ENCODE measurements at places on chromosomes 12 and 14.
A peak's percentile ranks its signal among the peaks of the same experiment; 100 is the strongest.

- DNase-seq = no peak
Measured at GRCh38 chr14:68788275-68788995, 4.4 kb downstream of the ZFP36L1 start.

DNA sequence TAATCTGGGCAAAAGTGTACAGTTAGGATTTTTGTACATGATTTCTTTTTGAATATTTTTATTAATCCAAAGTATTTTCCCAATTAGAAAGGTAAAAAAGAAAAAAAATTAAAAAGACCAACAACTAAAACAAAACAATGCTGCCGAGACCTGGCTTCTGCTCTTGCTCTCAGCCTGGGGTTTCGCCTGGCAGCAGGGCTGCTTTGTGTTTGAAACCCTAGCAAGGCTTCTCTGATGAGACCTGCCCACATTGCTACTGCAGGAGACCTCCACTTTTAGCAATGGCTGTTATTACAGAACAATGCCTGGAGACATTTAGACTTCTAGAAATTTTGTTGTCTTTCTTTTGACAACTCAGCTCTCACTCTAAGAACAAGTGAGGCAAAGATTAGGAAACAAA lies 1153.0 kb upstream of the TMEM132C start:
- DNase-seq = no peak

GRCh38 chr14:52313903-52314594 lies at the start of gene PTGER2:
Gene PTGER2, plus strand, starts transcription at chr14:52314312. Its CDS starts 237 bp downstream, at chr14:52314549.
- peak; percentile 80 for DNase-seq

GRCh38 chr12:1807087-1807860 lies 13.1 kb upstream of the LRTM2 start:
- no peak for DNase-seq

DNA sequence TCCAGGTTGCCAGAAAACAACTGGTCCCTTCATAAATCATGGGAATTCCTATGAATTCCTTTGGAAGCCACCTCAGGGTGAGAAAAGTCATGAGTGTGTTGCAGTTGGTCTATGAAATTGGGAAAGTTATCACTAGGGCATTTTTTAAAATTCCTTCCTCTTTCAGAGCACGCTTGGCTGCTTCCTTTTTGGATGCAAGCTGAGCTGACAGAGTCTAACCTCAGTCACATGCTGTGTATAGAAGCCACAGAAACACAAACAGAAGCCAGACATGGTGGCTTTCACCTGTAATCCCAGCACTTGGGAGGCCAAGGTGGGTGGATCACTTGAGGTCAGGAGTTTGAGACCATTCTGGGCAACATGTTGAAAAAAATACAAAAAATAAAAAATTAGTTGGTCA lies 21.7 kb upstream of the HELB start:
- DNase-seq = no peak

DNA sequence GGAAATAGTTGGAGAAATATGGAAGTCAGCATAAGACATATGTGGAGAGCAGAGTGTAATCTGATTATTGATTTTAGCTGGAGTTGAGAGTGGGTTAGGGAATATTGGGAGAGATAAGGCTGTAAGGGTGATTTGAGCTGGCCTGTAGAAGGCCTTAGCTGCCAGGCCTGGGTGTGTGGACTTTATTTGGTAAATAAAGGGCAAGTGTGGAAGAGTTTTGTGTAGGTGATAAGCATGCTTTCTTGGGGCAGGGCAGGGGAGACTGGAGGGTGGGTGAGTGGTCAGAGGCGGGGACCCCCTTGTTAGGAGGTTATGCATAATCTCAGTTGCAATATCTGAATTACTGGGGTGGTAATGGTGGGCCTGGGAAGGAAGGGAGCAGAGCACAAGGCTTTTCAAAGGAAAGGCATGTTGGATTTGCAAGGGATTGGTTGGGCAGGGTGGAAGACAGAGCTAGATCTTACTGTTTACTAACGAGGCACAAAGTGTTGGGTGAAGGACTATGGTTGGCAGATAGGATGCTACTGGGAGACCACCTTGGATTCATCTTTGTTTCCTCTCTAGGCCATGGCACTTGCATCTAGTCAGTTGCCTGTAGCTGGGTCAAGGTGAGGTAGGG lies 5.5 kb downstream of the KHNYN start:
- DNase-seq = no peak

DNA sequence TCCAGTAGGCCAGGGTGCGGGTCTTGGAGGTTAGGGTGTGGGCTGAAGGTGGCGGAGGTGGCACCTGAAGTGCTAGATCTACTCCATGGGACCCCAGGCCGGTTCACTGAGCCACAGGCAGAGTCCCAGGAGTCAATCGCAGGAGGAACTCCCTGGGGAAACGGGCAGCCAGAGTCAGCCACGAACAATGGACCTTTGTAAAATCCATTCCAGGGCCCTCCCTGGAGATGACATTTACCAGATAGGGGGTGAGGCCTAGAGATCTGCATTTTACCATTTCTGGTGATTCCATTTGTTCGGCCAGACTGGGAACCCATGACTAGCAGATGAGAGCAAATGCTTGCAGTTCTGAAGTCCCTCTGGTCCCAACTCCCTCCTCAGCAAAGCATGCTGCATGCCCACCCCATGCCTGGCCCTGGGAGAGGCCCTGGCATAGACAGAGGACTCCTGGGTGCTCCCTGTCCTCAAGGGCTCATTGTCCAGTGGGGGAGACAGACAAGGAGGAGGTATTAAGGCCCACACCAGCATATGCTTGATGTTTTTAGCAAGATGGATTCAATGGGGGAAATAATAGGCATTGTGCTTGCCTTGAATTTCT lies 115.5 kb downstream of the EML1 start:
- DNase-seq = no peak

DNA sequence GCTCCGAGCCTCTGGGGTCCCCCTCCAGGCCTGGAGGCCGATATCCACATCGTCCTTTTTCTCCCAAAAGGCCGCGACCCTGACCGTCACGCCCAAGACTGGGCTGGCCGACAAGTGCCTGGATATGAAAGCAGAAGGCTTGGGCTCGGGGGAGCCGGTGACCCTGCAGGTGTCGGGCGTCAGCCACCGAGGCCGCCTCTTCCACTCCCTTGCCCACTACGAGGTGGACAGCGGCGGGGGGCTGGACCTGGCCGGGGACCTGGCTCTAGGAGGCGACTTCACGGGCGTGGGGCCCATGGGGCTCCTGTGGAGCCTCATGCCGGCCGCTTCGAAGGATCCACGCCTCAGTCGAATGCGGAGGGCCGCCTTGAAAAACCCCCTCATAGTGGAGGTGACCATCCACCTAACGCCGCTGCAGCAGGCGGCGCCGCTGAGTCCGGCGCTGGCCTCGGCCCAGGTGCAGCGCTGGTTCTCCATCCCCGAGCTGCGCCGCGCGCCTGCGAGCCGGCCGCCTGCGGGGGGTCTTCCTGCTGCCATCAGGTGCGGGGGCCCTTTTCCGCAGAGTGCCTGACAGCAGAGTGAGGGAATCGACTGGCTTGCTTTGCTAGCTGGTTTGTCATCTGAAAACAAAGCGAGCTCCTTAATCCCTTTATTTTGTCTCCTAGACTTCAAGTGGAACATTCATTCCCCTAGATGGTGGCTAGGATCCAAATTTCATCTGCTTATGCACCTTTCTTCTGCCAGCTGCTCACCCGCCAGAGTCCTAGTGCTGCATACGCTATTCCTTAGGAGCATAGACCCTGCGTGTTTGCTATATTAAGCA lies 10.6 kb upstream of the DNAL1 start:
- DNase-seq = peak; percentile 13

- no peak for DNase-seq
Measured at GRCh38 chr12:49051373-49051764, 9.2 kb downstream of the KMT2D start.

DNA sequence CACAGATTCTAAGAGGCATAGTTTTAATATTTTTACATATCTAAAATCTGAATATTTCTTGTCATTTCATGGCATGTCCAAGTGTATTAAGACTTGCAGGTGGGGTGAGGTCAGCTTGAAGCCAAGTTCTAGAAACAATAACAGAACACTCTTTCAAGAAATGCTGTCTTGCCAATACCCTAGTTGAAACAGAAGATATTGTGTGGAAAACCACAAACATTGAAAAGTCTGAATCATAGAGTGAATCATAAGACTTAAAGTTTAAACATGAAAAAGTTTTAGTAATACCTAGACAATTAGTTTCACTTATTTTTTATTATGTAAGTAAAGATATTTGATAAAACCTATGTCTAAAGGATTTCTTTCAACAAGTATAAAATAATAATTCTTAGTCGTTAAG lies 191.5 kb upstream of the CAND1 start:
- DNase-seq = no peak

DNA sequence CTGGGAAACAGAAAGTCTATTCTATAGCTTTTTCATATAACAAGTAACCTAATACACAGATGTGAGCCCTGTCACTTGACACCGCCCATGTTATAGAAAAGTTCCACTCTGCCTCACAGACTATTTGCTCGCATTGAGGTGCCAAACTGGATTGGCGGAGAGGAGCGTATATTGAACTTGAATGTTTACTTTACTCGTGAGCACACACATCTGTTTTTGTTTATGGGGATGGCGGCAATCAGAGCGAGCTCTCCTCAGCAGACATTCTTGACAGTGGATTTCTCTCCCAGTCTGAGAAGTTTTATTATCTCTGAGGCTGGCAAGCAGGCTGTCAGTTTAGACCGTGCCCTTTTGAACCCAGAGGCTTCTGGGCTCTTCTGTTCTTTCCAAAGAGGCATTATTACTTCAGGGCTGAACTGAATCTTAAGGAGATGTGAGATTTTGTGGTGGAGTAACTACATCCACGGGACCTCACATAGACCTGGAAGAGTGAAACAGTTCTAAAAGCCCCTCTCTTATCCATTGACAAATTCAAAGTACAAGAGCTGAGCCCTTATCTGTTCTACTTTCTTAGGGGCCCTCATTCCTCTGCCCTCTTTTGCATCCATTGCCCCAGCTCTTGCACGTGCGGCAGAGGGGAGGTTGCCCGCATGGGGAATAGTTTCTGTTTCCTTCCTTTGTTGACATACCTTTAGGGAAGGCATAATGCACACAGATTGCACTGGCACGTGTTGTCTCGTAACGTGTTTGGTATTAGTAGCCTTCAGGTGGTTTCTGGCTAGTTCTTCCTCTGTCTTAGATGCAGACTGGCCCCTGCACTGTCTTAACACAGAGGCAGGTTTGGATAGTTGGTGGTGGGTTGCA lies 68.2 kb downstream of the DRAM1 start:
- DNase-seq = peak; percentile 24

DNA sequence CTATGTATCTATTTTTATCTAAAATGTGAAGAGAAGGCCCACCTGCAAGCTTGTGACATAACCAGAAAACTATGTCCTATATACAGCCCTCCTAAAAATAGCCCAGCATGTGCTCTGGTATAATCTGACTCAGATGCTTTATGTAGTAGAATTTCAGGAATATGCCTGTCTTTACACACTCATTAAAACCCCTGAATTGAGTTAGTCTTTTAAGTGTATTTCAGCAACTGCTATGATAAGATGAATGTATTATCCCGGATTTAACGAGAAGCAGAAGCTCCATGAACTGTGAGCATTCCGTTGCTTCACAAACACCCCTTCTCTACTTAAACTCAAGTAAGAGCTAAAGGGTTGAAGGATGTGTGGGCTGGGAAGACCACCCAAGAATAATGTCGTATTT lies 89.9 kb upstream of the PRICKLE1 start:
- no peak for DNase-seq

DNA sequence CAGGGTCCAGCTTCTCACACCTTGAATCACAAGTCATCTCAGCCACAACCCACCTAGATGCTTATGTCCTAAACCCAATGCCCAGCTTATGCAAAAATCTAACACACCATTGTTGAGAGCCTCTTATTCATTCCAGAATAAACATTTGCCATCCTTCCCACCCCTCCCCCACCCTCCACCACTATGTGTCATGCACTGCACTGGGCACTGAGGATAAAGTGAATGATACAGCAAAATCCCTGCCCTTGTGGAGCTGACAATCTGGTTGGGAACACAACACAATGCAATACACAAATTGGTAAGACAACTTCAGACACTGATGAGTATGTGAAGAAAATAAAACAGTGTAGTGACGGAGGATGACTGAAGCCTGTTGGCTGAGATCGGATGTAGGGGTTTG lies 1.4 kb upstream of the GLTP start:
- no peak for DNase-seq

DNA sequence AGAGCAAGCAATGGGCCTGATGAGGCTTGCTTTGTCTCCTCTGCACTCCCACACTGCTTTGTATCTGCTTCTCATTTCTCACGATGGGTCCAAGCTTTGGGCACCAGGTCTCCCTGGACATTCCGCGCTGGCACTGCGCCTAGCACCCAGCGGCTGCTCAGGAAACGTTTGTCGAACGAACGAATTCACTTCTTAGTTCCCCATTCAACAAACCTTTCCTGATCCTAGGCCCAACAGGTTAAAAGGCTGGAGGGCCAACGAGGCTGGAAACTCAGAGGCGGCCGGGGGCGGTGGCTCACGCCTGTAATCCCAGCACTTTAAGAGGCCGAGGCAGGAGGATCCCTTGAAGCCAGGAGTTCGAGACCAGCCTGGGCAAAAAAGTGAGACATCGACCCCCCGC lies 1.0 kb upstream of the GLRX5 start:
- no peak for DNase-seq

- DNase-seq = no peak
Measured at GRCh38 chr14:103156651-103157378, 33.6 kb downstream of the TNFAIP2 start.

GRCh38 chr12:101004898-101005297 lies 205.1 kb downstream of the SLC5A8 start:
- no peak for DNase-seq

DNA sequence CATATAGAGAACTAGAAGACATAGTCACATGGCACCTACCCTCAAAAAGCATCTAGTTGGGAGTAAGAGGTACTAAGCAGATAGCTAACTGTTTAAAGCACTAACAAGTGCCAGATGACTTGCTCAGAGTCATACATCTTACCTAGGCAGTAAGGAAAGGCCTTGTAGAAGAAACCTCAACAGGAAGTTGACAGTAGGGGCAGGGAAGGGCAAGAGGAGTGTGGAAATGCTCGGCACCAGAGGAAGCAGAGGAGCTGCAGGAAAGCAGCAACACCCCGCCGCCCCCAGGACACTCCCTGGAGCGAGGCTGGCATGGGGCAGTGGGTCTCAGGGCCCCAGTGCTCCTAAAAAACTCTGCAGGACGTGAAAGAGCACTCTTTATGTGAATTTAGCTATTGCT lies 92.9 kb downstream of the PPP2R5C start:
- no peak for DNase-seq
